CD4-positive, alpha-beta T cell treated with Interleukin-15 for 4 hours (primary cell): ENCODE measurements at places on chromosomes 13 and 19.

DNA sequence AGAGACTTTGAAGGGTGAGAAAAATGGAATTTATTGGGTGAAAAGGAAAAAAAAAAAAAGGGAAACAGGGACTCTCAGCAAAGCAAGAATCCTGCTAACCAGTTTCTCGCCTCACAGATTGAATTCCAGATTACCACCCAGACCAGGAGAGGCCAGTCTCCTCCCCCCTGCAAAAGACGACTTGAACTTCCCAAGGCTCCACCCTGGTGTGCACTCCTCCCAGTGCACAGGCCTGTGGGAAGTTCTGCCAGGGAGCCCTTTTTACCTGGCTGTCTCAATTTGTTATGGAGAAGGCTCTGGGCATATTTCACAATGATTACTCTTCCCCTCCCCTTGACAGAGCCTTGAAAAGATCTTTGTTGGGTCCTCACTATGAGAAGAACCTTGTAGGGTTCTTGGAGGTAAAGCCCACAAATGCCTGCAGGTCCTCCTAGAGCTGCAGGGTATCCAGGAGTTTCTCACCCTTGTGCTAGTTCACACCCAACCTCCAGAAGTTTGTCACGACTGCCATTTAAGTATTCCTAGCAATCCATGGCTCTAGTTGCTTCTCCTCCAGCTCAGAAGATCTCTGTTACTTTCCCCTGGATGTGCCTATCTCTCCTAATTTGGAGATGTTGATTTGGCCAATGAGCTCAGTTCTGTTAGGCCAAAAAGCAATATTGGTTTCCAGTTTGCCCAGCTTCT lies 229.8 kb upstream of the TMTC4 start:
- DNase-seq: no peak

GRCh38 chr19:38735257-38735686 lies 9.0 kb downstream of the CAPN12 start:
- no peak for DNase-seq

GRCh38 chr13:46605825-46606554 lies 53.0 kb downstream of the LRCH1 start:
- DNase-seq: no peak

GRCh38 chr13:44576351-44577235 lies 463 bp upstream of the TSC22D1 start:
- peak; percentile 17 for DNase-seq

DNA sequence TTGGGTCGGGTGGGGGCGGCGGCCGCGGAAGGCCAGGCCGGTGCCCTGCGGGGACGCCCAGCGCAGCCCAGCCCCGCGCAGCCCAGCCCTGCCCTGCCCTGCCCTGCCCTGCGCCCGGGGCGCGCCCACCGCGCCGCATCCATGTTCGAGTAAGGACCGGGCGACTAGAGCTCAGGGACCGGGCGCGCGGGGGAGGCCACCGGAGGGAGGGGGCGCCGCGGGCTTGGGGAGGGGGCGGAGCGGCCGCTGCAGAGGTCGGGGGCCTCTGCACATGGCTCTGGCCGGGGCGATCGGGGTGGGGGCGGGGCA lies 169 bp downstream of the GRAMD1A start:
- no peak for DNase-seq

DNA sequence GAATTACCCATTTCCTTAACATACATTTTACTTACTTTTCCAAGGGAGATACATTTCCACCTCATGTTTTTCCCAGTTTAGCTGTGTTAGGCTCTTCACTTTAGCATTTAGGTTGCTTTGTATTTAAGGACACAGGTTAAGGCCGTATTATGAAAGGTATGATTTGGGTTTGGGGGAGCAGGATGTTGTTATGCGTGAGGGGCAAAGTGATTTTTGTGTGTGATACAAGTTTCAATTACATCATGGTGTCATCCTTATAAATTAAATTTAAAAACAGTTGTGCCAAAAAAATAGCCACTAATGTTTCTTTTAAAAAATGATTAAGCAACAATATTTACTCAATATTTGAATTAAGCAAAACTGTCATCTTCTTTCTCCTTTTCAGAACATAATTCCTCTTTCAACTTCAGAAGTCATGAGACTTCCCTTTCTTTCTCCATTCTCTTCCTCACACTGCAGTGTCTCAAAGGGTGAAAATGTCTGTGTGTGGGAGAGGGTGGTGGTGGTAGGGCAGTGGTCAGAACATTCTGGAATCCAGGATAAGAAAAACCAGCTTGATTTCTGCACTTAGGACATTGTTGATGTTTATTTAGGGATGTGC lies 126.2 kb downstream of the KCNRG start:
- DNase-seq: no peak
